Stimulated activated CD4-positive, alpha-beta T cell treated with anti-CD3 and anti-CD28 coated beads, Interleukin-15, amount 100 ng/mL, for 48 hours (primary cell): ENCODE measurements at places on chromosomes 7 and 10.
A peak's percentile ranks its signal among the peaks of the same experiment; 100 is the strongest.

DNA sequence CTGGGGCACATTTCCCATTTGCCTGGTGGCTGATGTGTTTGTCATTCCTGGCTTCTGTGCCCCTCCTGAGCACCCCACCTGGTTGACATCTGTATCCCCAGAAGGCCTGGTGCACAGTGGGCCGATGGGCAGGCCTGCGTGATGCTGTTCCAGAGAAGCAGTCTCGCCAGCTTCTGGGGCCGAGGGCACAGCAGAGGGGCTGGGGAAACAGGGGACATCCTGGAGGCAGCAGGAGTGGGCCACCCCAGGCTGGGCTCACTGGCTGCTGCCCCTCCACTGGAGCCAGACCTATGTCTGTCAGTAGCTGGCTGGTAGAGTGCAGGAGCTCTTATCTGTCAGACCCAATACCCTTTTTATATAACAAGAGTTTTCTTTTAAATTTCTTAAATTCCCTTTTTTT lies 896 bp upstream of the MYL7 start:
- DNase-seq: no peak

GRCh38 chr7:68009716-68010115 lies 1013.1 kb downstream of the TYW1 start:
- no peak for DNase-seq

DNA sequence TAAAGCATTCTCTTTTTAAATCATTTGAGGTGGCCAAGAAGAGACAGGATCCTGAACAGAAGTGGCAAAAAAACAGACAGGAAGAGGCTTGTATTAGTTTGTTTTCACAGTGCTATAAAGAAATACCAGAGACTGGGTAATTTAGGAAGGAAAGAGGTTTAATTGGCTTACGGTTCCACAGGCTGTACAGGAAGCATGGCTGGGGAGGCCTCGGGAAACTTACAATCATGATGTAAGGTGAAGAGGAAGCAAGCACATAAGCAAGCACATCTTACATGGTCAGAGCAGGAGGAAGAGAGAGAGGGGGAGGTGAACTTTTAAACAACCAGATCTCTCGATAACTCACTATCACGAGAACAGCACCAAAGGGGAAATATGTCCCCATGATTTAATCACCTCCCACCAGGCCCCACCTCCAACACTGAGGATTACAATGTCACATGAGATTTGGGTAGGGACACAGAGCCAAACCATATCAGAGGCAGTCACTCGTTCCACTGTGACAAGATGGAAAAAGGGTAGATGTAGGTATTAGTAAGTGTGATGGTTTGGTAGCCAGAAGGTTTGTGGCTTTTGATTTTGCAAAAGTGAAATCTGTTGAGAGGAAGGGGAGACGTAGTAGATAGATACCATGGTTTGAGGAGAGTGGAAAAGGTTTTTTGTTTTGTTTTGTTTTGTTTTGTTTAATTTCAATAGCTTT lies 5.1 kb downstream of the MSRB2 start:
- no peak for DNase-seq

DNA sequence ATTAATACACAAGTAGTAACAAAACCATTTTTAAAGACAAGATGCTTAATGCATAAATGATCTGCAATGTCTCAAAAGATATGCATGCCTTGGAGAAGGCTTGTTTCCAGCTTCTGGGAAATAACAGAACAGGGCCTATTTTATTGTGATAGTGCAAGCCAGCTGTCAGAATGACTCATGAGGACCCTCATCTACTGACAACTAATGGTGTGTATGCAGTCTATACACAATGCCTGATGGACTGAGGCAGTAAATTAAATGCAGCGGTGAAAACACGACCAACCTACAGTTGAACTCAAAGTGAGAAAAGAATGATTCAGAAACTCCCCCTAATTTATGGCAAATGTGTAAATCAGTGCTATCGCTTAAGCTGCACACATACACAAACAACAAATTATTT lies 46.3 kb downstream of the VPS41 start:
- no peak for DNase-seq

GRCh38 chr7:64618785-64619456 lies 47.0 kb upstream of the ZNF107 start:
- DNase-seq: no peak

DNA sequence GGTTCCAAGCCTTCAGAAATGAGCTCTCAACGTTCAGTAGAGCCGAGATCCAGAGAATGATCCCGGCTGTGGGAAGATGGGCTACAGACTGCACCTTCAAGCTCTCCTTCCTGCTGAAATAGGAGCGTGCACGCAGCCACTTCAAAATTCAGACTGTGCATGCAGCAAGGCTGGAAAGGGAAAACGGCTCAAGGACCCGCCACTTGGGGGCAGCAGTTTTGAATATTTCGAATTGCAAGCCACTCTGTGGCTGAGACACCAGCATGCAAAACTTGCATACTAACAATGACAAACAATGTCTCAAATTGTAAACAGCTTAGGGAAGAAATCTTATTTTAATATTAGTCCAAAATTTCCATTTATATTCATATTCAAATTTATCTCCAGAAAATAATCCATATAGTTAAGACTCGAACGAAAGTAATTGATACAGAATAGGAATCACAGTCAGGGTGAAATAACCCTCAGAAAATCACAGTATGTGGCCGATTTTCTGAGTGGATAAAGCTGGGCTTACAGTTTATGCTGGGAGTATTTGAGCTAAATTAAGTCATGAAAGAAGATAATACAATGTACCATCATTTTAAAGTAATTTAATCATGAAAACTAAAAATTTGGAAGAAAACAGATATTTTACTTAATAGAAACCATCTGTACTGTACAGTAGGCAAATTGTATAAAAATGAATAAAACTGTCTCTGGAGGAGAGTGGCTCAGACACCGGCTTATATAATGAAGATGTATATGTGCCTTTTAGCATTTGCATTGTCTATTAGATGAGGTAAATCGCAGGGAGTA lies 137.9 kb upstream of the MKI67 start:
- DNase-seq: peak; percentile 31

- DNase-seq: no peak
Observed at GRCh38 chr10:32266566-32266965, 80.4 kb downstream of the EPC1 start.

- DNase-seq: no peak
Observed at GRCh38 chr7:25725451-25725850, 426.5 kb upstream of the NFE2L3 start.

DNA sequence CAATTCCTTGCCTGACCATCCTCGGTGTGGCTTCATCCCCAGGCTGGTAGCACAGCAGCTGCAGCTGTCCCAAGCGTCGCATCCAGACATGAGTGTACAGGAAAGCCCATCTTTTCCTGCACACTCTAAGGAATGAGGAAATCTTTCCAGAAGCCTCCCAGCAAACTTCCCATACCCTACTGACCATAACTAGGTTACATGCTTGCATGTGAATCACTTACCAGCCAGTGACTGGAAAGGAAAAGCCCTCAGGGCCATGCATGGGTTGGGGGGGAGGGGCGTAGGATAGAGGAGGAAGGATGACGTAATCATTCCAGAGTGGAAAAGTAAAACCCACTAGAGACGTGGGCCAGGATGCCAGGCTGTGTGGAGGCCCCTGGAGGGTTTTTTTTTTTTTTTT lies 18.9 kb upstream of the ZNF212 start:
- no peak for DNase-seq

DNA sequence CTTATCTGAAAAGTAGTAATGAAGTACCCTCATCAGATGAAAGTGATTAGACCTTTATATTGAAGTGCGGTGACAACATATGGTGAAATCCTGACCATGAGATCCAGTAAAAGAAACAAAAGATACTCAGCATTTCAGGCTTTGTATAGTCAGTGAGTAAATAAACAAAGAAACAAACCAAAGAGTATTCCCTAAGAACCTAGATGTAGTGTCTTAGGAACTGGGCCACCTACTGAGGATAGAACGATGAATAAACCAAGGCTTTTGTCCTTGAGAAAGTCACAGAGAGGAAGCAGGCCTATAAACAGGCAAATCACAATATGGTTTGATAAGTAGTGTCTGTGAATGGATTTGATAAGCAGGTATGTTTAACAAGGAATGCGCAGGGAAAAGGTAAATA lies 46.2 kb downstream of the ZNF277 start:
- no peak for DNase-seq

DNA sequence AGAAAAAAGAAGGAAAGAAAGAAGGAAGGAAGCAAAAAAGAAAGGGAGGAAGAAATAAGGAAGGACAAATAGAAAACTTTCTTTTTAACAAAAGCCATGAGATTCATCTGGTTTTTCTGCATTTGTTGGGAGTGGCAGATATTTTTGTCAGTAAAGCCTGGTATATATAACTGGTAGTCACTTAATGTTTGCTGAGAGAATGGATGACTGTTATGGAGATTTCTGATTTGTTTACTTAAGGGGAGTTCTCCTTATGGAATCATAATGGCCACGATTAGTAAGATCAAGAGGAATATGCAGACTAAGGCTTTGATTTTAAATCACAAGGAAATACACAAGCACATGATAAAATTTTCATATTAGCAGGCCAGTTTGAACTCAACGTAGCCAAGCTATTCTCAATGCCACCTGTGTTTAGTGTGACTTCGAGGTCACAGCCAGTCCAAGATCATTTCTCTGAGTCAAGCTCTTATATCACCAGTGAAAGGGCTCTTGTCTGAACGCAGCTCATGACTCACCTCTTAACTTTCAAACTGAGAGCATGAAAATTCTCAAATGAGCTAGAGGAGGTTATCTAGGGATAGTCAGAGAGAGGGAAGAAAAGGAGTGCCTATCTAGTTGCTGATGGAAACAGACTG lies 445.1 kb upstream of the ZMIZ1 start:
- DNase-seq: no peak

- no peak for DNase-seq
Observed at GRCh38 chr7:133830081-133830480, 297.1 kb upstream of the LRGUK start.

- no peak for DNase-seq
Observed at GRCh38 chr10:70820976-70821750, 5.4 kb downstream of the SGPL1 start.

GRCh38 chr7:32587411-32587948 lies 92.2 kb downstream of the AVL9 start:
- DNase-seq: no peak

DNA sequence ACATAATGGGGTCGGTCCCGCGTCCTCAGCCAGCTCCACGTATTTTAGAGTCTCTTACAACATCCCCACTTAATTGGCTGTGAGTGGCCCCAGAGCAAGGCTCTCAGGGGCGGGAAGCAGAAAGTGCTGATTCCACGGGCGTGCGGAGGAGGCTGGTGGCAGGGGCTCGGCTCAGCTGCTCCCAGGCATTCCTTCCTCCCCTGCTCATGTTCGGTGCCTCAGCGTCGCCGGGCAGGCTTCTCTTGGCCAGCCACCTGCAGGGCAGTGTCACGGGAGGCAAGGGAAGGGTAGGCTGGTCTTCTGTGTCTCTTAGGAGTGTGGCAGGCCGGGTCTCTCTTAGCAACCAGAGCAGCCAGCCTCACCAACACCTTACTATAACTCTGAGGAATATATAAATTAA lies 33.8 kb downstream of the IL15RA start:
- DNase-seq: no peak

DNA sequence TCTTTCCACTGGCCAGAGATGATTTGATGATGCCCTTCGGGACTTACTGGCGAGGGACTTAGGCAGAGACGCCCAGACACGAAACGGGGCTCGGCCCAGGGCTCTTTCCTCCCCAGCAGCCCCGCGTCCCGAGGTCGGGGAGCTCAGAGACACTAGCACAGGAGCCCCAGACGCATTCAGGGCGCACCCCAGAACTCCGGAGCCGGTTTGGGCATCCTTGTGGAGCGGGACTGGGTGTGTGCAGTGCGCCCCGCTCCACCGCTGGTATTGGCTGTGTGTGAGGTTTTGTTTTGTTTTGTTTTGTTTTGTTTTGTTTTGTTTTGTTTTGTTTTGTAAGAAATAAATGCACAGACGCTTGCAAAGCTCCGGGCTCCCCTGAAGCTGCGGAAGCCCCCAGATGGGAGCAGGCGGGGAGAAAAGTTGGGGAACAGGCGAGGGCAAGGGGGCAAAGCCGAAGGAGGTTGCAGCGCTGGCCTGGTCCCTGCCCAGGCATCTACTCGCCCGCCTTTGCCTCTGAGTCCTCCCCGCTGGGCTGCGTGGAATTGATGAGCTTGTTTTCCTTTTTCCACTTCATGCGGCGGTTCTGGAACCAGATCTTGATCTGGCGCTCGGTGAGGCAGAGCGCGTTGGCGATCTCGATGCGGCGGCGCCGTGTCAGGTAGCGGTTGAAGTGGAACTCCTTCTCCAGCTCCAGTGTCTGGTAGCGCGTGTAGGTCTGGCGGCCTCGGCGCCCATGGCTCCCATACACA lies 1.9 kb upstream of the HOXA5 start:
- DNase-seq: no peak

- no peak for DNase-seq
Observed at GRCh38 chr7:135321556-135321955, 87.9 kb downstream of the STRA8 start.

GRCh38 chr7:38828026-38828425 lies 81.0 kb downstream of the VPS41 start:
- DNase-seq: no peak

GRCh38 chr7:68866200-68866570 lies 732.1 kb upstream of the AUTS2 start:
- DNase-seq: no peak

DNA sequence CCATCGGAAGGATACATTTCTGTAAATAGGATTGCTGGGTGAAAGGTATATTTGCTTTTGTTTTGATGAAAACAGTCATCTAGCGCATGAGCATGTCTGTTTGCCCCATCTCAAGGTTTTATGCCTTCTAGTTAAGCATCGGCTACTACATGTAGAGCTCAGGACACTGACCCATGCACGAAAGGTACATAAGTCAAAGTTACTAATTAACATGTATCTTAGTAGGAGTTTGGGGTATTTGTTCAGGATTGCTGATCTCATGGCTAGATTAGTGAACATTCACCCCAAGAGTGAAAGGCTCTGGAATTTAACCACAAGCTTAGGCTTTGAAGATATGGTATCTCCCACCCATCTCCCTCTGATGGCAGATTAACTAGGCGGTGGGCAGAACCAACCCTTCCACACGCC lies 91.5 kb downstream of the RBM20 start:
- DNase-seq: no peak

DNA sequence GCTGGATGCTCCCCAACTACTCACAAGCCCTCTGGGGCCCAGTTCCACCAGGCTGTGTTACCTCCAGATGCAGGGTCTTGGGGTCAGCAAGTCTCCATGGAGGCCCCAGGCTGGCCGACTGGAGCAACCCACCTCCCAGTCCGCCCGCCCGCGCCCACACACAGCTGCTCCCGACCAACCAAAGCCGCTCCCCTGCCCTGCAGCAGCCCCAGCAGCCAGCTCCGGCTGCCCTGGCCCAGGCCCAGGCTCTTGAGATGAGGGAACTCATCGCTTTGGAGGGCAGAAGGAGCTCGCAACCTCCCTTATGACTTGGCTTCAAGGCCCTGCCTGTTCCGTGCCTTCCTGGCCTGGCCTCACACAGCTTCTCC lies 47.2 kb downstream of the LRRC20 start:
- no peak for DNase-seq

DNA sequence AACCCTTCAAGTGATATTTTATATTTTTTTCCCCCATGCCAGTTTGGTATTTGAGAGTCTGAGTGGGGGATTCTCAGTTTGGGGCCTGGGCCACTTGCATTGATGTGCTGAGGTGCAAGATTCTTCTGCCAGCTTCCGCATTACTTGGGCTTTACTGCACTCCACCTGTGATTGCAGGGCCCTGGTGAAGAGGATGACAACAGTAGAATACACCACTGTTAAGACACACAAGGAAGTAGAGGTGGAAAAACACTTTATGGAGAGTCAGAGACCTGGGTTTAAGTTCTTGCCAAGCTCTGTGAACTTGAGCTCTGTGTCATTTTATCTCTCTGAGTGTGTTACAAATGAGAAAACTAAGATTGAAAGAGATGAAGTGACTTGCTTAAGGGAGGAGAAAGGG lies 209.4 kb downstream of the LRMDA start:
- no peak for DNase-seq

- DNase-seq: no peak
Observed at GRCh38 chr7:144386741-144387140, 16.8 kb downstream of the NOBOX start.
